Daoy (cell line): ENCODE measurements at places on chromosomes 11 and 22. TPM values are rescaled to one million over a fixed set of nuclear protein-coding genes. Genes with fewer than 3 reads are reported as not detected.
A peak's percentile ranks its signal among the peaks of the same experiment; 100 is the strongest.

The OR56A1 gene
- under 0.01 TPM in 1 of 2 replicates, not detected in the other for total RNA-seq

The PAMR1 gene
- 0.17 and 0.33 TPM in 2 replicates for total RNA-seq

GRCh38 chr11:126393143-126393542 is 37.7 kb downstream of the ST3GAL4 start:
- no peak for DNase-seq

The MMP12 gene
- total RNA-seq = 0.24 and 1.3 TPM in 2 replicates

The PNPLA5 gene
- total RNA-seq = not detected in 2 replicates

- DNase-seq = no peak
These were observed 38.4 kb downstream of the POU2AF3 start for GRCh38 chr11:111336582-111337256.

GRCh38 chr11:90284171-90284570 is 61.3 kb upstream of the CHORDC1 start:
- DNase-seq = no peak

DNA sequence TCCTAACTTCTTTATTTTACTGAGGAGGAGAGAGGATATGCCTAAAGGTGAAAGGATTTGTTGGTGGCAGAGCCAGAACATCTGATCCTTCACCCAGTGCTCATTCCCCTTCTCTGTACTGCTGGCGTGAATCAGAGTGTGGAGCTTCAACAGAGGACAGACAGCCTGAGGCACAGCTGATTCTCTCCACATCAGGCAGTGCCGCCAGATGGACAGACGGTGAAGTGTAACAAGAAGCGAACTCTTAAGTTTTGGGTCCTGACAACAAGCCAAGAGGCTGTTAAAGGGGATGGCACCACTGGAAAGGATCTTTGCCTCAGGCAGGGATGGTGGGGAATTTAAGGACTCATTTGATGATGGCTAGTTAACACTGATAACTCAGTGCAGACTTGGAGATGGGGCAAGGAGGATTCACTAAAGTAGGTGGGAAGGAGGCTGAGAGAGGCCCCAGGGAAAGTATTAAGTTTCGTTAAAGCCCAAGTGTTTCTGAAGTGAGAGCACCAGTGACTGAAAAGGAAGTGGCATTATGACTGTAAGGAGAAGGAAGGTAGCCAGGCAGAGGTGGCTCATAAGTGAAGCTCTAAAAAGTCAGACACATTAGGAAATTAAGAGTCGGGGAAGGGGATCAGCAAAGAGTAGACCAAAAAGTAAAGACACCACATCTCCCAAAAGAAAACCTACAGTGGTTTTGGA is 81.3 kb downstream of the CLPB start:
- peak; percentile 34 for DNase-seq

GRCh38 chr11:66881451-66881835 is 24.6 kb downstream of the LRFN4 start:
- DNase-seq = no peak

DNA sequence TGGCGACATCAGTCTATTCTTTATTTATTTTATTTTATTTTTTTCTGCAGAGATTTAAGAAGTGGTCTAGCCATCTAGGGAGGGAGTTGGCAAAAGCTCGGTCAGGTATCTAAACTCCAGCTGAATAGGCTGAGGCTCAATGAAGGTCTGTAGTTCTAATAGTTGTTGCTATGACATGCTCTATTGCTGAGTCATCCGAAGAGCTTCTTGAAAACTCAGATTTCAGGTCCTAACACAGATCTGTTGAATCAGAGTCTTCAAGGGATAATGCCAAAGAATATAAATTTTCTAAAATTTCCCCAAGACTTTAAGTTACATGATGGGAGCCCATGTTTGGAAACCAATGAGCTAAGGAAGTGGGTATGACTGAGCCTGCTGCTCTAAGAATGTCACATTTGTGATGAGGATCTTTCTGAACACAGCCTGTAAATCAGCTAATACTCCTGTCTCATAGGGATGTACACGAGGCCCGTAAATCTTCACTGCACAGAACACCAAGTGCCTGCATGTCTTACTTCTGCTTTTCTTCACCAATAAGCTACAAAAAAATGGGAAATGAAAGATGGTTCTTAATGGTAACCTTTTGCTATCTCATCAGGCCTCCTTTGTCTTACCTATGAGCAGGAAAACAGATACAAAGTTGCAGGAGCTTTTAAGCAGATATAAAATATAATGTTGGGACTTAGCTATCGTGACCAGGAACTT is 901.4 kb upstream of the API5 start:
- no peak for DNase-seq

DNA sequence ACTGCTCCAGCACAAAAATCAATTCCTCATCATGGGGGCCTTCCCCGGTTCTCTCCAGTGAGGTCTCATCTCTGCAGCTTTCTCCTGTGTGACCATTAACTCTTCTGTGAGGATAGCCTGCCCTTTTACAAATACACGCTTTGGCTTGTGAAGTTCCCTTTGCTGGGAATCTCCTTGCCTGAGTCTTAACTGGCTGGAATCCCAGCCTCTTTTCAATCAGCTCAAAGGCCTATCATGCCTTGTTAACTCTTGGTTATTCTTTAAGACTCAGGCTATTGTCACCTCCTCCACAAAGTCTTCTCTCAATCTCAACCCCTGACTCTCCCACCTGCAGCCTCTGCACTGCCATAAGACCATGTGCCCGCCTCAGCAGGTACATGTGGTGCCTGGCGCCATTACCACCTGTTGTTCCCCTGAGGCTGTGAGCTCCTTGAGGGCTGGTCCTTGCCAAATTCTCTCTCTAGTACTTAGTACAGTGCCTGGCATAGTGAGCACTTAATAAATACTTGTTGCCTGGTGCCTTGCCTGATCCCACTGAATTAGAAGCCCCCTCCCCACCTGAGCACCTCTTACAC is 128.2 kb downstream of the ST3GAL4 start:
- DNase-seq = no peak

- DNase-seq = no peak
These were observed 19.4 kb downstream of the LAYN start for GRCh38 chr11:111559800-111560464.

DNA sequence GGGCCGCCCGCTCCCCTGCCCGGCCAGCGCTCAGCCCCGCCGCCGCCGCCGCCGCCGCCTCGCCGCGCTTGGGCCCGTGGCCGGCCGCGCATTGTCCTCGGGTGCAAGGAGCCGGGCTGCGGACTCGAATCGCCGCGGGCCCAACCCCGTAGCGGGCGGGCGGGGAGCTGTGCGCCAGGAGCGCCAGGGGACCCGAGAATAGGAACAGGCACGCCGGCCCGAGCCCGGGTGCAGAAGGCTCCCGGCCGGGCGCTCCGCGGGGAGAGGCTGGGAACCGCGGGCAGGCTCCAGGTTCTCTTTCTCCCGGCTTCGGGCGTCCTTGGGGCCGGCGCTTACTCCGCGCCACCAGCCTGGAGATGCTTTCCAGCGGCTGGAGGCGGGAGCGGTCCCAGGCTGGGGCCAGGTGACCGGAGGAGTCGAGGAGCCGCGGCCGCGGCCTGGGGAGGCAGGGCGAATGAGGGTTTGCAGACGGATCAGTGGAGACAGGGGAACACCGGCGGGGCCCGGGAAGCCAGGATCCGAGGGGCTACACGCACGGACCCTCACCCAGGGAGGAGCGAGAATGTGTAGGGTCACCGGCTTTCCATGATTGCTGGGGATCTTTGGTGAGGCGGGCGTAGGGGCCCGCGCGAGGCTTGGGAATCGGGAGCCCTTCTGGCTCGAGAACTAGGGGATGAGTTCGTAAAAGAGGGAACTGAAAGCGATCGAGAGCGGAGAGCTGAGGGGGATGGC is 726 bp downstream of the PKNOX2 start:
- DNase-seq = peak; percentile 50

DNA sequence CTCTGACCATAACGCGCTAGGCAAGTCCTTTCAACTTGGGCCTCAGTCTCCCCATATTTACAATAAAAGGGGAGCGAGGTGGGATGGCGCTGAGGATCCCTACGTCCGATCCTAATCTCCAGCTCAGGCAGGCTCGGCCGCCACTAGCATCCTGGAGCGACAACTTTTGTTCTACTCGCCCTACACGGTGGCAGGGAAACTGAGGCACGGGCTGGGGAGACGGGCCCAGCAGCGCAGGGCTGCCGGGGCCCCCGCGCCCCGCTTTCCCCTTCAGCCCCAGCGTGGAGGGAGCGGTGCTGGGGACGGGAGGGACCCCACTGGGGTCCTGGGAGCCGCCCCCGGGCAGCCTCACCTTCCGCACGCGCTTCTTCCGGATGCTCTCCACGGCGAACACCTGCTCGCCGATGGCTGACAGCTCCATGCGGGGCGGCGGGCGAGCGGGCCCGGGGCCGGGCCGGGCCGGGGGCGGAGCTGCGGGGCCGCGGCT is 413 bp downstream of the CBX7 start:
- no peak for DNase-seq

- DNase-seq = peak; percentile 83
These were observed 691.6 kb downstream of the NTM start for GRCh38 chr11:132062031-132062430.

DNA sequence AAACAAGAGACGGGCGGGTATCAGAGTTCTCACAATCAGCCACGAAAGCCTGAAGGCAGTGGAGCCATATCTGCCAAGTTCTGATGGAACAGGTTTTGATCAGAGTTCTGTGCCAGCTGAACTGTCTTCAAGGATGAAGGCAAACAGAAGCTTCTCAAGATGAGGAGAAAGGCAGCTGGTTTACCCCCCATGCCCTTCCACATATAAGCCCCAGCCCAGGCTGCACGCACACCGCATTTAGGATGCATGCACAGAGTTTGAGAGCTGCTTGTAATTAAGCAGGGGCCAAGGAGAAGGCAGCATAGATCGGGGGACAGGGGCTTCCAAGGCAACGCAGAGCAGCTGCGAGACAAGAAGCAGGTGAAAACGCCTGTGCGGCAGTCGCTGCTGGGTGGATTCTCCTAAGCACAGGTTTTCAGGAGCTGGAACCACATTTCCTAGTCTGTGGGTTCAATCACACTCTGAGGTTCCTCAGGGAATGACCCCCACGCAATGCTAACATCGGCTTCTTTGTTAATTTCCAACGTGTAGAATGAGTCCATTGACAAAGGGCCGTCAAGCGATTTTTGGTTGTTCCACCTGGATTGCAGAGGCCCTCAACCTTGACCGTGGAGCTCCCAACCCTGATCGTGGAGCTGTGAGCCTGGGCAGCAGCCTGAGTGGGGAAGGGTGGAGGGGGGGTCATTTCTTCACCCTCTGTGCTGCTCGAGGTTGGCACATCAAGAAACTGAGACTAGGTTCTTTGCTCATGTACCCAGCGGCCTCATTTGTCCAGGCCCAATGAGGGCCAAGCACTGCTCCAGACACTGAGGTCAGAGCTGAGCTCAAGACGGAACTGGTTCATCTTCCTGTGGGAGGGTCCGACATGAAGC is 81.7 kb upstream of the SHISAL1 start:
- no peak for DNase-seq
